Fibroblast of skin of left quadriceps (primary cell): ENCODE measurements at places on chromosomes 2 and 18.

DNA sequence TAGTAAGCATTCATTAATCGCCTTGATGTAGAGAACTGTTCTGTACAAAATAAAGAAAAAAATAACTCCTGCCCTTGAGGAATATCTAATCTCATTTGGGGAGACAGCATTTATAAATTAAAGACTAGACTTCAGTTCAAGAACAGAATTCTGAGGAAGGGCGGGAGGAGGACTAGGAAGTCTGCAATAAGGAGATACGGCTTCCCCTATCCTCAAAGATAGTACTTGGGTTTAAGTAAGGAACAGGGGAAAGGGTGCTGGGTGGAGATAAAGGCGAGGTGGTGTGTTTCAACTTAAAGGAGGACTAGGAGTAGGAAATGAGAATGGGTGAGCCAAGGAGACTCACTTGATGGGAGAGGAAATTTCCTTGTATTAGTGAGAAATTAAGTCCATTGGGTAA, 121.9 kb upstream of the MSTN start:
- DNase-seq, result no peak

DNA sequence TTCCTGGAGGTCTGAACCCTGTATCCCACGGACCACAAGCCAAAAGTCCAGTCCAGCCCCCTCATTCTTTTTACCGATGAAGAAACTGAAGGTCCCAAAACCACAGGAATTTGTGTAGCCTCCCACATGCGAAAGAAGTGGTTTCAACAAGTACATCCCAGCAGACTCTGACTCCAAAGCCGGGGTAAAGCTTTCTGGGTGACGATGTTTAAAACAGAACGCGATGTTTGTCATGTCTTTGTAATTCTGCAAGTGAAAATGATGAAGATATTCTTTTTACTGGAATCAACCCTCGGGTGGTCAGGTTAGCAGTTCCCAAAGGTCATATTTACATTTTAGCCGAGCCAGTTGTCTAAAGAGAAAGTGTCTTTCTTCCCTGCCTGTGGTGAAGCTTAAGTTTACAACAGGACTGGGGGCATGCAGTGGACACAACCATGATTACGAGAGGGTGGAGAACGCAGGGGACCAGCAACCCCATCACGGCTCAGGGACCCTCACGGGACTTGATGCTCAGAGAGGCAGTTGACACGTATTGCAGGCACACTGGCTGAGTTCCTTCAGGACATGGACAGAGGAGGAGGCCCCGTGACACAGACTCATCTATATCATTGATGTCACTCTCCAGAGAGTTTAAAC, 17.8 kb upstream of the TMEM131 start:
- no peak for DNase-seq

DNA sequence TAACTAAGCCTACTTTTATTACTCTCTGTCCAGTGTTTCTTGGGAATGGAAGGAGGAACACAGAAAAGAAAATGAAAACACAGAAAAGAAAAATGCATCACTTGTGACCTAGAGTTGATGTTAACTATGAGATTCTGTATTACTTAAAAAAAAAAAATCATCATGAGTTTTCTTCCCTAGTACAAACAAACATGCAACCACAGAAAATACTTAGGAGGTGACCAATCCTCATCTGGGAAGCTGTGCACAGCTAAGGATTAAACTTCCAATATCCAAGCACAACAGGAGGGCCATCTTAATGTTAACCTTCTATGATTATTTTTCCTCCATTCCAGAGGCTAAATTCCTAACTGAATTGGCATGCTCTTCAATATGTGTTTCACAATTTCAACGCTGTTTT, 1140.4 kb downstream of the LRP1B start:
- DNase-seq, result peak; percentile 62

- no peak for DNase-seq
Measured at GRCh38 chr18:12656605-12656937, 1.3 kb downstream of the SPIRE1 start.

GRCh38 chr2:218400930-218401881, 1.5 kb downstream of the CTDSP1 start:
- no peak for DNase-seq

DNA sequence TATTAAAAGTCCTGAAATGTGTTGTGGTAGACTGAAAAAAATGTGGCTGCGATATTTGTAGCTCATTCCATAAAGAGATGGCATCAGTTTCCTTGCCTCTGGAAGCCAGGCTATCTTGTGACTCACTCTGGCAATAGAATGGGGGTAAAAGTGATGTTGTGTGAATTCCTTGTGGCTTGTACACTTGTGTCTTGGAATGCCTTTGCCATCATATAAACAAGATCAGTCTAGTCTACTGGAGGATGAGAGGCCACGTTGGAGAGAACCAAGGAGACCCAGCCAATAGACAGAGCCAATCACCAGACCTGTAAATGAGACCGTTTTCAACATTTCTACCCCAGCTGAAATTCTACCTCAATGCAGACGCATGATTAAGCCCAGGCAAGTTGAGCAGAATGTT, 254.1 kb downstream of the TRIB2 start:
- no peak for DNase-seq

GRCh38 chr2:19038071-19039015, 320.1 kb downstream of the OSR1 start:
- DNase-seq, result peak; percentile 69

DNA sequence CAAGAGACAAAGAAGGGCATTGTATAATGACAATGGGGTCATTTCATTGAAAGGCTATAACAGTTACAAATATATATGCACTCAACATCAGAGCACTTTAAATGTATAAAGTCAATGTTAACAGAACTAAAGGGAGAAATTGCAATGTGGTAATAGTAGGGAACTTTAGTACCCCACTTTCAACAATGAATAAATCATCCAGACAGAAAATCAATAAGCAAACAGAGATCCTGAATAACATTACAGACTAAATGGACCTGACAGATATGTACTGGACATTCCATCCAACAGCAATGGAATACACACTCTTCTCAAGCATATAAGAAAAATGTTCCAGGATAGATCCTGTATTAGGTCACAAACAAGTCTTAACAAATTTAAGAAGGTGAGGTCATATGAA, 90.5 kb upstream of the ALKAL2 start:
- DNase-seq, result no peak

DNA sequence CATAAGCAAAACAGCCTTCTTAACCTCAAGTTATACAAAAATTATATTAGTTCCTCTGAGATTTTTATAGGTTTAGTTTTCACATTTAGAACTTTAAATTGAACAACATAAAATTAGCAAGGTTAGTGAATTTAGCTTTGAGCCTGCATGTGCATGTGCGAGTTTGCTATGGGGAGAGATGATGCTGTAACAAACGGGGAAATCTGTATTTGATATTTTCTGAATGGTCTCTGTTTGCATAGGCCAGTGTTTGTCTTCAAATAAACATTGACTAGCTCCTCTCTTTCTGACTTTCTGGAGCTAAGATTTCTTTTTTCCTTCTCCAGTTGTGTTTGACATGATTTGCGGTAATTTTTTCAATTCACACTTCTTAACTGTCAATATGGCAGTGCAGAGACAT, 30.9 kb upstream of the IL18RAP start:
- no peak for DNase-seq

DNA sequence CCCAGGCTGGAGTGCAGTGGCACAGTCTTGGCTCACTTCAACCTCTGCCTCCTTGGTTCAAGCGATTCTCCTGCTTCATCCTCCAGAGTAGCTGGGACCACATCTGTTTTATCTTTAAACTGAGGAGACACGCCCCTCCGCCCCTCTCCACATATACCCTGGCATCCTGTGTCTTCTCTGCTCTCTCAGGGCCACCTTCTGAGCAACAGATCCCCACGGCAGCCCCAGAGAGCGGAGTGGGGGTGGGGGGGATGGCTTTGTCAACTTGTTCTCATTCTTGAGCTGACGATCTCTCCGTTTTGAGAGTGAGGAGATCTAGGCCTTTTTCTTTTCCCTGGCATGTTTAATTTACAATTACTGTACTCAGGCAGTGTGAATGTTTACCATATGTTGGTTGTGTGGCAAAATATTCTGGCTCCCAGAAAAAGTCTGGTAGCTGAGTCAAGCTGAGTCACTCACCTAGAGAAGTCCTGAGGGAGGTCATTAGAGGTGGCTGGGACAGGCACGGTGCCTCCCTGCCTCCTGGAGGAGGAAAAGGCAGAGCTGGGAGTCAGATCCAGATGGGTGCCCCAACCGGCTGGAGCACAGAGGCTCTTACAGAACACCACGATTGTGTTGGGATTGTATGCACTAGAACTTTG, 19.5 kb upstream of the ID2 start:
- peak; percentile 84 for DNase-seq

GRCh38 chr2:41940745-41941063, 107.1 kb upstream of the PKDCC start:
- no peak for DNase-seq

GRCh38 chr2:1723397-1724042, 20.8 kb downstream of the PXDN start:
- DNase-seq, result no peak

- no peak for DNase-seq
Measured at GRCh38 chr2:39571111-39571731, 94.5 kb upstream of the TMEM178A start.
